ENCODE measurements at places on chromosomes 12 and 14. TPM values are rescaled to one million over a fixed set of nuclear protein-coding genes. Genes with fewer than 3 reads are reported as not detected.

GRCh38 chr14:53929871-53930715 is 26.5 kb downstream of the BMP4 start:
- H3K4me3 ChIP-seq: no peak overlapping the region
- H3K4me1 ChIP-seq: no peaks in the 10 kb centered on the region
- no peak for DNase-seq
- no peak overlapping the region for H3K27ac ChIP-seq

DNA sequence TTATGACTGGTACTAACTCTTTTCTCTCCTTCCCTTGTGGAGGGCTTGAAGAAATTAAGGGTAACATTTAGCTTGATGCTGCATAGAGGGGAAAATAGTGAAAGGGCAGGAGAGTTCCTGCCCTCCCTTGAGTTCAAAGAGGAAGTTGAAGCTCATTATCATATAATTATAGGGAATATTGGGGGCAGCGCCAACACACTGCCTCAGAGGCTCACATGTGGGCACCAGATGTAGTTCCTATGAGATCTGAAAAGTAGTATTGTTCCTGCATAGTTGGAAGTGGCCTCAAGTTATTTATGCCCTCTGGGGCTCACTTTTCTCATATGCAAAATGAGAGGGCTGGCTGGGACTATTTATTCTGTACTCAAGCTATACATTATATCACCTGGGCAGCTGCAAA is 33.0 kb upstream of the FGF23 start:
- H3K4me3 ChIP-seq: no peak overlapping the region
- H3K4me1 ChIP-seq: no peaks in the 10 kb centered on the region
- H3K36me3 ChIP-seq: no peaks in the 10 kb centered on the region

DNA sequence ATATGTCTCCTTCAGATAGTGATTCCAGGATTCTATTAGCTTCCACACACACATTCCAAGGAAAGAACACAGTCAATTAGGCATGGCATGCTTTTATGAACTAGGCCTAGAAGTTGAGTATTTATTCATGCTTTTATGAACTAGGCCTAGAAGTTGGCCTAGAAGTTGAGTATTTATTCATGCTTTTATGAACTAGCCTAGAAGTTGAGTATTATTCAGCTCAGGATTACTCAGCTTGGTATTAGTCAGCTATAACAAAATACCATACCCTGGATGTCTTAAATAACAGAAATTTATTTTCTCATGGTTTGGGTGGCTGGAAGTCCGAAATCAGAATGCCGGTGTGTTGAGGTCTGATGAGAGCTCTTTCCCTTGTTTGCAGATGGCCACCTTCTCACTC is 442.7 kb upstream of the FLRT2 start:
- DNase-seq: no peak
- H3K27ac ChIP-seq: no peak overlapping the region
- H3K4me1 ChIP-seq: no peaks in the 10 kb centered on the region
- H3K4me3 ChIP-seq: no peak overlapping the region

Gene TMCC3
- total RNA-seq: 8.3 TPM

Gene TUNAR
- not detected for total RNA-seq

Gene FOXG1
- total RNA-seq: not detected
